ENCODE measurements at places on chromosomes 16 and 17.

DNA sequence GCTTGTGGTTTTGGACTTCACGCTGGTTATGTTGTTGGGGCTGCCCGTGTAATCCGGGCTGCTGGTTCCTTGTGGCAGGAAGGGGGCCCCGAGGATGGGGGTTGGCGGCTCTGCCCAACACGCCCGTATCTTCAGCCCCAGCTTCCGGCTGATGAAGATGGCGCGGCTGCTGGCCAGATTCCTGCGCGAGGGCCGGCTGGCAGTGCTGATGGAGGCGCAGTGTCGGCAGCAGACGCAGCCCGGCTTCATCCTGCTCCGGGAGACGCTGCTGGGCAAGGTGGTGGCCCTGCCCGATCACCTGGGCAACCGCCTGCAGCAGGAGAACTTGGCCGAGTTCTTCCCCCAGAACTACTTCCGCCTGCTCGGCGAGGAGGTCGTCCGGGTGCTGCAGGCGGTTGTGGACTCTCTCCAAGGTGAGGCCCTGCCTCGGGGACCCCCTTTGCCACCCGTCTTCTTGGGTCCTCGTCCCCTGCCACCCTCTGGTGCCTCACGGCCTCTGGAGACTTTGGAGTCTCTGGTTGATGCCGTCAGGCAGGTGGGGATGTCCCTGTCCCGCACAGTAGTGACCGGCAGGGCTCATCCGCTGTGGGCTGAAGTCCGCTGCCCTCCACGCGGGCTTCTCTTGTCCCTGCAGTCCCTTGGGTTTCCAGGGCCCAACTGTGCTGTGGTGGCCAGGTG is 2.2 kb downstream of the TELO2 start:
- no peak for DNase-seq

GRCh38 chr17:19940722-19941464 is 36.7 kb downstream of the AKAP10 start:
- DNase-seq, result no peak

DNA sequence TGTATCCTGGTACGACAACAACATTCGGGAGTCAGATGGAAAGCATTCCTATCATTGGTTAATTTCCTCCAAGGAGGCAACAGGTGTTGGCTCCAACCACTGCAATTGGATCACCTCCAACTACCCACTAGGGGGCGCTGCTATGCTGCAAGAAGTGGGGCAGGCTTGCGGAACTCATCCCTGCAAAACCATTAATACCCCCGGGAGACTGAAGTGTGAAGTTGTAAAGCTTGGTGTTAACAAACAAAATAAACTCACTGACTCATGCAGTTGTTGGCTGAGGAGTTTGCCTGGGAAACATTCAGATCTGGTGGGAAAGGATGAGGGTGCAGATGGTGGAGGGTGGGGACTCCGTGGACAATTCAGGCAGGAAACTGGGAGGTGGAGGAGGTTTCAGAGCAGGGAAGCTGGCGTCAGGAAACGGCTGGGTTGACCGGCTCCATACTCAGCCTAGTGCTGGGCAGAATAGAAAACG is 84.9 kb downstream of the HS3ST2 start:
- peak; percentile 81 for DNase-seq

GRCh38 chr17:41383690-41384089 is 1.6 kb upstream of the KRT34 start:
- no peak for DNase-seq

Measured in neural crest cell (in vitro differentiated cells).